Tibial nerve (tissue), 4 donors: ENCODE measurements at places on chromosomes 3 and 15. TPM values are rescaled to one million over a fixed set of nuclear protein-coding genes. Genes with fewer than 3 reads are reported as not detected.

- no peak overlapping the region for H3K4me3 ChIP-seq
- DNase-seq = no peak
- H3K4me1 ChIP-seq = no peaks in the 10 kb centered on the region
- no peak overlapping the region for H3K27ac ChIP-seq
- H3K27me3 ChIP-seq = no peaks in the 10 kb centered on the region
- H3K36me3 ChIP-seq = no peaks in the 10 kb centered on the region
These were observed 150.2 kb downstream of the IMPG2 start for GRCh38 chr3:101170062-101170771.

DNA sequence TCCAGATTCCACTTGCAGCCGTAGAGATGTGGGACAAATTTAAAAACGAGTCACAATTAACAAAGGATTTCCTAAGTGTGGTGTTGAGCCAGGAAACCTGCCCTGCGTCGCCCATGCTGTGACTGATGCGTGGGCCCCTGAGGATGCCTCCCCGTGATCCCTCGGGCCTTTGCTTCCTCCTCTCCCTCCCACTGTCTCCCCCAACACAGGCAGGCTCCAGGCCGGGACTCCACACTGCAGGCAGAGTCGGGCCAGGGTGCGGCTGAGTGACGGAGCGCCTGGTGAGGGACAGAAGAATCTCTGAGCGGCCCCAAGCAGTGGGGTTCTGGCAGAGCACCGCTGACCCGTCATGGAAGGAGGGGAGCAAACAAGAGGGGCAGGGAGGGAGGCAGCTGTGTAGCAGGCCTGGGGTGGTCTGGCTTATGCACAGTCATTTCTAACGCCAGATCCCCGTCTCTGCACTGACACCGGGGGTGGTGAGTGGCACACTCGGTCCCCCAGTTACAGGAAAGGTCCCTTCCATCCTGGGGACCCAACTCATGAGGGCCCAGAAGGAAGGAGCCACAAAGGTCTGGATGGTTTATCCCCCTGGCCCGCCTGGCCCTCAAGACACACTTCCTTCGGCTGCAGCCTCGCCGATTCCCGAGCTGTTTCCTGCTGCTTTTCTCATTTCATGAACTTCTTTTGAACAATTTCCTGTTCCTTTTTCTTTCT is 91.0 kb downstream of the XXYLT1 start:
- no peak overlapping the region for H3K27ac ChIP-seq
- H3K27me3 ChIP-seq = no peaks in the 10 kb centered on the region
- no peaks in the 10 kb centered on the region for H3K36me3 ChIP-seq
- H3K4me3 ChIP-seq = no peak overlapping the region
- no peak for DNase-seq

DNA sequence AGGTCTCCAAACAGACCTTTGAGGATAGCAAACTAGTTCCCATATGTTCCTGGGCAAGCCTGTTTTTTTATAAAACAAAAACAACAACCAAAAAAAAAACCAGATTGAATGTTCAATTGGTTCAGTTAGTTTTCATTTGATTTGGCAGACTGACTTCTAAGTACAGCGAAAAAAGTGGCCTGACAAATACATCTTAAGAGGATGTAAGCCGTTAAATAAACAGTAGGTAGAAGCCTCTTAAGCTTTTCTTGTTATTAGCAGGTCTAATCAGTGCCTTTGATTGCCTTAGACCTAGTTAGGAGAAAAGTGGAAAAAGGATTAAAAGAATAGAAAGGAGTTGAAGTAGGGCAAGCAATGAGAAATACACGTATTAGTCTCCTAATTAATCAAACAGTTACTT is 13.2 kb downstream of the TSC22D2 start:
- H3K36me3 ChIP-seq = no peaks in the 10 kb centered on the region
- DNase-seq = no peak
- no peak overlapping the region for H3K4me3 ChIP-seq
- H3K27me3 ChIP-seq = no peaks in the 10 kb centered on the region

GRCh38 chr3:15766406-15766805 is 31.4 kb downstream of the ANKRD28 start:
- H3K4me1 ChIP-seq = peaks cover 6% of the 10 kb centered on the region
- peak overlapping the region; percentile 89 for H3K27ac ChIP-seq
- peaks cover 18% of the 10 kb centered on the region for H3K36me3 ChIP-seq
- H3K27me3 ChIP-seq = no peaks in the 10 kb centered on the region

DNA sequence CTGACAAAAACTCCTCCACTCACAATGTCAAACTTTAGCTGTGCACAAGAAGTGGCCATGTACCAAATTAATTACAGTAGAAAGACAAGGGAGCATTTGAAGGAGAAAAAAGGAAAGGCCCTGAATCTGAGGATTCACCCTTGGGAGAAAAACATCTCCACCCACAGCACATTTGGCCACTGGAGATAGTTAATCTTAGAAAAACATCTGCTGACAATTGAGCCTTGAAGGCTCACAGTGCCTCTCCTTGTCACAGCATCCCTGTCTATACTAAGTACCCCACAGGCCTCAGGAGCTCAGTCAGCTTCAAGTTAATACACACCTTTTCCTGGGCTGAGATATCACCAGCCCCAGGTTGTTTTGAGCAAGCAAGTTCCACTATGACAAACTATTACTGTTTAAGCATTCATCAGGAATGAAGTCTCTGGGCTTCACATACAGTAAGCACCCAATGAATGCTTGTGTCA is 78.1 kb upstream of the SETMAR start:
- DNase-seq = no peak
- H3K4me3 ChIP-seq = no peak overlapping the region
- no peaks in the 10 kb centered on the region for H3K36me3 ChIP-seq
- H3K4me1 ChIP-seq = no peaks in the 10 kb centered on the region

GRCh38 chr15:68447976-68448755 is 16.2 kb upstream of the ITGA11 start:
- no peak overlapping the region for H3K27ac ChIP-seq
- no peaks in the 10 kb centered on the region for H3K4me1 ChIP-seq
- no peak overlapping the region for H3K4me3 ChIP-seq
- DNase-seq = no peak

DNA sequence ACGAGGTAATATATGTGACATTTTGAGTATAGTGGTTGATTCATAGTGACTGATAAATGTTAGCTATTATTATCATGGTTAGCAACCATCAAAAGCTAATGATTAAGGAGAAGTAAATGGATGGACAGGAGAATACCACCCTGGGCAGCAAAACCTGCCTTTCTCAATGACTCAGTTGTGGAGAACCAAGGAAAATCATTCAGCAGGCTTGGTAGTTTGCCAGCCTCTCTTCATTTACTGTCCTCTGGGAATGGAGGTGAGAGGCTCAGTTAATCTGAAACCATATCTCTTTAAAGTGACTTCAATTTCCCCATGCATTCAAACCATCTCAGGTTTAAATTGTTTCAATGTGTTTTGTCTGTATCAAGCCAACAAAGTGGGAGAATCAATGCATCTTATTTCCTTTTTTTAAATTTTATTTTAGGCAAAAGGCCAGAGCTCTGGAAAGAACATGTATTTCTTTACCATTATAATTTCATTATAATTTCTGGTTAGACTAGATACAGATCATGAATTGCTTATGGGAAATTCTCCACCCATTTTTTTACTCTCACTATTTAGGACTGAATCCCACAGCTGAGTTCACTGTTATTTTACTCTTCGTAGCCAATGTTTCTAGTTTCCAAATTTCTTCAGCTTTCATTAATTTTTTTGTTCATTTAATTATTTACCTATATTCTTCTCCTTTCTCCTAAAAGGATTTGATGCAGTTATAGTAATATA is 2.7 kb downstream of the TM4SF18 start:
- no peak overlapping the region for H3K27ac ChIP-seq
- no peaks in the 10 kb centered on the region for H3K36me3 ChIP-seq
- H3K4me3 ChIP-seq = no peak overlapping the region

The CHRD gene
- 44.6 TPM for total RNA-seq

DNA sequence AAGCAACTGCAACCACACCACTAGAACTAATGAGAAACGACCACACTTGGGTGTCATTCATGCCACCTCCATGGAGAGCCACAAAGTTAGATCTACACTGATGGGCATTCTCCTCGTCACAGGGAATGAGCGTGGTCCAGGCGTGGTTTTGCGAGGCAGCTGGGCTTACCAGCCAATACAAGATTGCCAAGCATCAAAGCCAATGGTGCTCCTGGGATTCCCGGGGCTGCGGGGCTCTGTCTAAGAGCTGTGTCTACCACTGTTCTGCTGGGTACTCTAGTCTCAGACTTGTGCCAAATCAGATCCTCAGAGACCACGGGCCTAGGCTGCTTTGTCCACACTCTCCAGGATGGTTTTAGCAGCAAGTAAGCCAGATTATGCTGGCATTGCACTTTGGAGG is 43.8 kb downstream of the RAB6B start:
- no peak for DNase-seq
- no peaks in the 10 kb centered on the region for H3K4me1 ChIP-seq
- no peaks in the 10 kb centered on the region for H3K27me3 ChIP-seq

The C3orf20 gene
- total RNA-seq = not detected

The PRRT3 gene
- total RNA-seq = 2.2 TPM

- no peaks in the 10 kb centered on the region for H3K36me3 ChIP-seq
- no peak for DNase-seq
- H3K27ac ChIP-seq = no peak overlapping the region
- no peak overlapping the region for H3K4me3 ChIP-seq
These were observed 227.7 kb downstream of the TLE3 start for GRCh38 chr15:69869881-69870505.

- no peak for DNase-seq
- H3K4me1 ChIP-seq = no peaks in the 10 kb centered on the region
- no peaks in the 10 kb centered on the region for H3K36me3 ChIP-seq
- H3K4me3 ChIP-seq = no peak overlapping the region
These were observed 88.7 kb downstream of the POLR2M start for GRCh38 chr15:57795261-57795660.

- H3K36me3 ChIP-seq = no peaks in the 10 kb centered on the region
- no peak for DNase-seq
- H3K27ac ChIP-seq = no peak overlapping the region
- no peak overlapping the region for H3K4me3 ChIP-seq
- no peaks in the 10 kb centered on the region for H3K4me1 ChIP-seq
These were observed 21.0 kb upstream of the FNDC3B start for GRCh38 chr3:172018364-172018763.

DNA sequence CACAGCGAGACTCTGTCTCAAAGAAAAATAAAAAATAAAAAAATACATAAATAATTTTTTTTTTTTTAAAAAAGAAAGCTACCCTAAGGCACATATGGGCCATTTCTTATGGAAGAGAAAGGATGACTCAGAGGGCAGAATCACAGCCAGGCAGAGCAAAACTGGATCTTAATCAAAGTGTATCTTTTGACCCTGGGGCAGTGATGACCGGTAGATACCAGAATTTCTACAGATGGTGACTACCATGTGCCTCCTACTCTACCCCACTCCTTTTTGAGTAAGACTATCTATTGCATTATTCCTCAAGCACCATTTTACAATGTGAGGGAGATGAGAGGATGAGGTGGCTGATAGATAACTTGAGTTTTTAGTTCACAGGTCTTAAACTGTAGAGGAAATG is 26.0 kb downstream of the TARS3 start:
- H3K36me3 ChIP-seq = no peaks in the 10 kb centered on the region
- H3K27ac ChIP-seq = no peak overlapping the region
- H3K4me3 ChIP-seq = no peak overlapping the region
- no peak for DNase-seq
- H3K4me1 ChIP-seq = no peaks in the 10 kb centered on the region
- H3K27me3 ChIP-seq = no peaks in the 10 kb centered on the region

- peak overlapping the region; percentile 78 for H3K27ac ChIP-seq
- H3K36me3 ChIP-seq = no peaks in the 10 kb centered on the region
These were observed 40.9 kb upstream of the SMAD3 start for GRCh38 chr15:67024314-67024997.

GRCh38 chr15:56871185-56871584 is 47.3 kb upstream of the TCF12 start:
- DNase-seq = no peak
- no peak overlapping the region for H3K27ac ChIP-seq
- no peaks in the 10 kb centered on the region for H3K4me1 ChIP-seq
- H3K36me3 ChIP-seq = no peaks in the 10 kb centered on the region

DNA sequence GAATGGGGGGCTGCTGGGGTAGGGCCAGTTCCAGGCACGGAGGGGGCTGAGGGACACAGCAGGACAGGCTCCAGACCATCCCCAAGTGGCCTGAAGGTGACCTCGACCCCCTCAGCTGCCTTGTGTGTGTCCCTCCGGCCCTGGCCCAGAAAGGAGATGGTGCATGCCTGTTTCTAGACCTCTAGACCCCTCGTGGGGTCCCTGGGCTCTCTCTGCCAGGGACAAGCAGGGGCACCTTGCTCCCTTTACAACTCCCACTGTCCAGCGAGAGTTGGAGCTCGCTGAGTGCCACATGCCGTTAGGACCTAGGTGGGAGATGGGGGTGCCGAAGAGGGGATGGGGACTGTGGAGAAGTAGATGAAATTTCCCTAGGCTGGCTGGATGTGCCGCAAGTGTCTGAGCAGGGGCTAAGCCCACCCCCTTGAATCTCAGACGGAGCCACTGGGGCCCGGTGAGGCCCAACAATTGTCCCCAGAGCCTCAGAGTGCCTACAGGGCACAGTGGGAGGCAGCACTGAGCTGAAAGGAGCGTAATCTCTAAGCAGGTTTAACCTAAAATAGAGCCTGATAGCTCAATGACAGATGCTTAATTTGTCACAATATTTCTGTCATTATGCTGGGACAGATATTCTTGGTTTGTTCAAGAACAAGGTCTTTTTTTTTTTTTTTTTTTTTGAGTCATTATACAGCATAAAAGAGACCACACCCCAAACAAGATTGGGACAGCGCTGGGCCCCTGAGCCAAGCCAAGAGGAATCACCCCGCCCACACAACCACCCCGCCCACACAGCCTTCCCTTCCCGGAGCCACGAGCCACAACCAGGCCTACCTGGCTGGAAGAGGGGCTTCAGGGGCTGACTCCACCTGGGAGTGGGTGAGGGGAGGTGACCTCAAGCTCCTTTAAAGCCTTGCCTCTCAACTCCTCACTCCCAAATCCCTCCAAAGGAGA is 23.6 kb upstream of the KLF13 start:
- H3K27me3 ChIP-seq = no peaks in the 10 kb centered on the region
- H3K36me3 ChIP-seq = no peaks in the 10 kb centered on the region
- no peak for DNase-seq
- no peak overlapping the region for H3K27ac ChIP-seq
